ENCODE measurements at places on chromosomes 6 and 20.

DNA sequence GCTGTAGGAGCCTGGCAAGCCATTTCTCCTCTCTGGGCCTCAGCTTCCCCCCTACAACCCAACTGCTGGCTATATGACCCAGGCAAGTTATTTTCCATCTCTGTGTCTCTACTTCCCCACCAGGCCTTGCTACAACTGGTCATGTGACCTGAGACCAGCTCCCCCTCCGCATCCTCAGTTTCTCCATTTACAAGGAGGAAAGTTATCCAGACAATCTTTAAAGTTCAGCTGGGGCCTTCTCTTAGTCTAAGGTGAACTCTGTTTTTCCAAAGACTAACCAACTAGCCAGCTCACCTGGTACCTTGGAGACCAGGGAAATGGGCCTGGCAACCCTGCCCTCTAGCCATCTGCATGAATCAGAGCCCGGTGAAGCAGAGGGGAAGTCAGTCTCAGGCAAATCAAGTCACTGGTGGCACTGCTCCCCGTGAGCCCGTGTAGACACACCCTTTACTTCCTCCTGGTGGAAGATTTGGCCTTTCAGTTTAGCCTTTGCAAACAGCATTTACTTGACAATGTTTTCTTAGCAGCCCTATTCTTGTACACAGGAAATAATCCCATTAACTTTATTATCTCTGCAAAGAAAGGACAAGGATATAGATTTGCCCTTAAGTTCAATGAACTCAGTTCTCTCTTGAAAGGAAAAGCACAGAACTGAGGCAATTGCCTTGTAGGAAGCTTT is 157.7 kb downstream of the VEGFA start:
- DNase-seq, result no peak

DNA sequence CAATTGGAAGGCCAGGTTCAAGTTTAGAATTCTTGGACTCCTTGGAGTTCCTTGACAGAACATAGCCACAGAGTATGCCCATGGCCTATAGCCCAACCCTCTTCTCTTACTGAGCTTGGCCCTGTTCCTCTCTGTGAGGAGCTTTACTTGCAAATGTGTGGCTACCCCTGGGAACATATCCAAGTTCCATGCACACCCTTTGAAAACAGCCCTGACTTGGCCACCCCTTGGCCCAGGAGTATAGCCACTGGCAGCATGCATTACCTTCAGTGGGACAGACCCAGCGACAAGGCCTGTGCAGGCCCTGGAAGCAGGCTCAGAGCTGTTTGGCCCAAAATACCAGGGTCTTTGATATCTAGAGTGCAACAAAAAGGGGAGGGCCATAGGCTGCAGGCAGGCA is 19.5 kb upstream of the MAS1 start:
- no peak for DNase-seq

DNA sequence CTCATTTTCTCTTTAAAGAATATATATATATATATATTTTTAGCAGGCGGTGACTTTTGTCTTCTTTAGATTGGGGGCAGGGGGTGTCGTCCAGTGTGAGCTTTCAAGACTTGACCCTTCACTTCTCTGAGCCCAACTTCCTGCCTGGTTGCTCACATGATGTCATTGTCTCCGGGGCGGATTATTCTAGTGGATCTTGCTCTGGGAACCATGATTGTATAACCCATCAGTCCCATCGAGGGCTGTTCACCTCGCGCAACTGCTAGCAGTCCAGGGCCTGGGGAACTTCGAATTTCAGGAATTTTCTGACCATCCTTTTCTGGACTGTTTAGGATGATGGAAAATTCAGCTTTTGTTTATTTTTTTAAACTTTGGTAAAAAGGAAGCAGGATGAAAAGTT is 1.0 kb downstream of the IGF2R start:
- no peak for DNase-seq

DNA sequence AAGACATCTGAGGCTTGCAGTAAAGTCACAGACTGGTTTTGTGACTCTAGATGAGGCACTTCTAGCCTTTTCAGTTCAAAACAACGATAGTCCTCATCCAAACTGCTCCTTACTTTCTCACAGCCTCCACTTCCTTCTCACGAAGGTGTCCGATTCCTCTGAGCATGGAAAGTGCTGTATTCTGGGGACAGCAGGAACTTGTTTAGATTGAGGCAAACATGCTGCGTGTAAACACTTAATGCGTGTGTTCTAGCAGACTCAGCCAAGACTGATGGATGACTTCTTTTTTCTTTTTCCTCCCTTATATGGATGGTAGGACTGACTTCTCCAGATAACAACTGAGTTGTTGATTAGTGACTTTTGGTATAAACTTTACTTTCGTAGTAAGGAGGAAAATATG is 80.2 kb upstream of the PRDM1 start:
- no peak for DNase-seq

GRCh38 chr20:58167759-58168158 is 60.7 kb downstream of the ANKRD60 start:
- no peak for DNase-seq

DNA sequence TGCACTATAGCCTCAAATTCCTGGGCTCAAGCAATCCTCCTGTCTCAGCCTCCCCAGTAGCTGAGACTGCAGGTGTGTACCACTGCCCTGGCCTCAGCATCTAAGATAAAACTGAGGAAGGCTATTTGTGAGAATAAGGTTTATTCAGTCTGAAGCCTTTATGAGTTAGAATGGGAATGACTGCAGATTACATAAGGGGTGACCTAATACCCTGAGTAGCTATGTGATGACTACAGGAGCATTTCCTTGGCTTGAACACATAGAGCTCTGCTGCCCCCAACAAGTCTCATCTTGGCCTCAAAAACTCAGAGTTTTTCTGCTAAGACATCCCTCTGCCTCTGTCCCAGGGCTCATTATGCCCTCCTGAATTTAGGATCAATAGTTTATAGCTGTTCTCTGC is 7.6 kb downstream of the GSS start:
- no peak for DNase-seq

GRCh38 chr6:27601668-27602254 is 128.9 kb upstream of the ZNF184 start:
- DNase-seq, result no peak

Data from esophagus squamous epithelium (tissue), 5 donors.